OCI-LY7 (cell line): ENCODE measurements at places on chromosomes 5 and 9.

- no peak for DNase-seq
Measured at GRCh38 chr5:91670563-91670962, 287.4 kb upstream of the ARRDC3 start.

DNA sequence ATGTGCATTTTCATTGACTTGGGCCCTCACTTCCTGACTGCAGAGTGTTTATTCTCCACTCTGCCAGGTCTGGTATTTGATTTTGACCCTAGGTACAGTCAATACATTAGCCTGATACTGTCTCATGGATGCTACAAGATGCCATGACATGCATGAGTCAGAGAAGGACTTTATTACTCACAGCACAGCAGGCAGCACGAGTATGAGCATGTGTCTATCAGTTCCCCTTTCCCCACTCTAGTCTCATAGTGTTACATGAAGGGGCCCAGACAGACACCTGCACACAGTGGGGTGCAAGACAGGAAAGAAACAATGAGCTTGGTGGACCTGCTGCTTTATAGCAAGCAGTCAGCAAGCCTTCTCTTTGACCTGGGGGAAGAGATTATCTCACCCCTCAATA is 19.6 kb downstream of the ITGA2 start:
- no peak for DNase-seq

- DNase-seq = no peak
Measured at GRCh38 chr9:114344692-114345091, 15.0 kb downstream of the ORM2 start.

DNA sequence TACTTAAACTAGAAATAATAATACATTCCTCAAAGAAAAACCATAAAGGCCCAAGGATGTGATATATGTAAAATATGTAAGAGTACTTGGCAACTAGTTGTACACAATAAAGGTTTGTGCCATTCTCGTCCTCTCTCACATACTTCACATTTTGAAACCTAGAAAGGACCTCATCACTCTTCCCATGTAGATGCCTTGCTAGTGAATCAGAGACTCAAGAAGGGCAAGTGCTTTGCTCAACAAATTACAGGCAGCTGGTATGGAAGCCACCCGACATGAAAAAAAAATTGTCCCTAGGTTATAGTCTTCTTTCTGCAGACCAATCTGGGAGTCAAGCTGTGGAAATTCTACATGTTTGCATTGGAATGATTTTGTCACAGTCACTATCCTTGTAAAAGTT is 31.7 kb downstream of the ADRB2 start:
- DNase-seq = no peak

GRCh38 chr5:143979044-143979690 is 167.2 kb downstream of the HMHB1 start:
- no peak for DNase-seq

DNA sequence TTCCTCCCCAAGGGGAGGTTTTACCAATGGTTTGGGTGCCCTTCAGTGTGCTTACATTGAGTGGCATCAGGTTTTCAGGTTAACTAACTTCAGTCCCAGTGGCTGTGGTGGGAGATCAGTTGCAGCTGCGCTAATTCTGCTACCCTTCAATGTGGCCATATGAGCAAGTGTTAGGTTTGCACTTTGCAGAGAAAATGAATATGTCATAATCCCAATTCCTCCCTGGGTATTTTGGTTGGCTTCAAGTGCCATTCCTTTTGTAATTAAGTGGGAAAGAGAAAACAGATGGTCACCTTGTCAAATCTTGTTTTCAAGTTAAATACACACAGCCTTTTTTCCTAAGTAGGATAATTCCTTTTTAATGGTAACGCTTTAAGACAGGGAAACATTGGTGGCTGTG is 236.2 kb downstream of the TLE4 start:
- no peak for DNase-seq

GRCh38 chr9:88187631-88188030 is 49.4 kb upstream of the SPATA31C2 start:
- no peak for DNase-seq

- no peak for DNase-seq
Measured at GRCh38 chr5:169723103-169723831, 86.2 kb downstream of the DOCK2 start.

GRCh38 chr5:10446490-10446889 is 4.8 kb downstream of the ROPN1L start:
- no peak for DNase-seq

DNA sequence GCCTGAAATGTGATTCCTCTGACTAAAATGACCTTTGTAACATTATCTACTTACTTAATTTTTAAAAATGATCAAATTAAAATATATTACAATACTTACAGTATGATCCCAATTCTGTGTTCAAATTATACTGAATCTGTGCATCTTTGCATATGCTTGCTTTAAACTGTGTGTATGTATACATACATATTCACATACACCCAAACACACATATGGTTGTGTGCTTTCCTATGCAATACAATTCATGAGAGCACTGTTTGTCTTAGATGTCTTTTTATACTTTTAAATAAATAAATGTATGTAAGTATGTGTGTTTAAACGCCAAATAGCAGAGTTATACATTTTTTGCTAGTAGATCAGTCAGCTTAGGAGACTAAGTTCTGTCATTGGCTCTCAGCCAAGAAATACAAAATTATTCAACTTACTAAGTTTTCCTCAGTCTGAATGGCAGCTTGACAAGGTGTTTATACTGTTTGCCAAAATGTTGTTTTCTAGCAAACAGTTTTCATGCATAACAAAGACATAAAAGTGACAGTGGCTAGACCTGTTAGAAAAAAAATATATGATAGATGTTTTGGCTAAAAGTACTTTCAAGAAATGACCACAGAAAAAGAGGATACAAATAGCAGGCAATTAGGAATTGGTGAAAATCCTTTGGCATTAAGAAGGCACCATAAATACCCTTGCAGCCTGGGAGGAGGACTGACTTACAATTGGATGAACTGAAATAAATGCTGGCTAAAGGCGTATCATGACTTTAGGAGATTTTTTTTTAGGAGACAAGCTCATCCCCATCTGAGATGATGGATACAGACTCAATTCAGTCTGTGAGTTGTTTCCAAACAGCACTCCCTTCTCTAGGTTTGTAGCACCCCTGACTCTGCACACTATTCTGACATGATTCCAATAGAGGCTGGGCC is 7.9 kb downstream of the TICAM2 start:
- no peak for DNase-seq

DNA sequence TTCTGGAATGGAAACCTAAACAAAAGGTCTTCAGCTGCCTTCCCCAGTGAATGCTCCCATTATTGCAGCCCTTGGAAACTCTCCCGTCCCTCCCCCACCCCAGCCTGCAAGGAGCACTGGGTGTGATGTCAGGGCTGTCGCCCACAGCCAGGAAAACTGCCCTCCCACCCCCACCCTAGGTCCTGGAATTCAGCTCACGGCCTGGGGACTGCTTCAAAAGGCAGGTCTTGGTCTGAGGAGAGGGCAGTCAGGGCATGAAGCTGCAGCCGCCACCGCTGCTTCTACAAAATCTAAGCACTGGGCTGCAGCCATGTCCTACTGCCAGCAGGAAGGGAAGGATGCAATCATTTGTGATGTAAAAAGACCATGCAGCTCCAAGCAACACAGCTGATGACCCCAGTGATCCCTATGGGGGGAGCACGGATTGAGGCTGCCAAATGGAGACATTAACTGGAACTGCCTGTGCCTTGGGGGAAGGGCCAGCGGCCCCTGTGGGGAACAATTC is 11.4 kb downstream of the GRHPR start:
- DNase-seq = no peak

DNA sequence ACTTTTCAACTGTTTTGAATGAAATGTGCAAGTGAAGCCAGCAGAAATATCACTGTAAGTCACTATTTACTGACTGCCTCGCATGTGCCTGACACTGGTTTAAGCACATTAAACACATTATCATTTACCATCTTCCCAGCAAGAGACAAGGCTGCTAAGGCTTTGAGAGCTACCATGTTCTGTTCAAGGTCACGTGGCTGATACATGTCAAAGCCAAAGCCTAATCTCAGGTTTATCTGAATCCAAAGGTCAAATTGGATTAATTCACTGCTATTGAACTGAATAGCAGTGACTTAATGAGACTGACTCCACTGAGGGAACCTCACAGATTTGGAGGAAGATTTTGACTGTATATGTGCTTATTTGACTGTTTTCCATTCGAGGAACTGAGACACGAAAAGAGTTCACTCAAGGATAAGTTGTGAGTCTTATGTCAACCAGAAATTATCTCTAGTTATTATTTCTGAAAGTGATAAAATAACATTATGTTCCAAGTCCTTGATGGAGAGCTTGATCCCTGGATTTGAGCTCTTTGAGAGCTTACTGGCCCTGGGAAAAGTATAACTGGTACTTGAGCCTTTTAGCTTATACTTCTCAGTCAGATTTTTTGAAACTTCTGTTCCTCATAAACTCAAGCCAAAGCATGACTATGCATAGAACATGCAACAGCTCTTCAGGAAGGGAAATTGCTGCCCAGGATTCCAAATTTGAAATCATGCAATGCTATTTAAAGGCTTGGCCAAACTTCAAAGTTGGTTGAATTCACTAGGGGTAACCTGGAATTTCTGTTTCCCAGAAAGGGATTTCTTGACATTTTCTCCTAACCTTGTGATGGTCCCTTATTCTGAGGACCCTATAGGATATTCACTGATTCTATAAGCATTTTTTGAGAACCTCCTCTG is 23.4 kb upstream of the ARHGAP26 start:
- DNase-seq = no peak
